ENCODE measurements at places on chromosomes 13 and 19.

- no peak for DNase-seq
Measured at GRCh38 chr13:99741960-99742359, 229.6 kb downstream of the ZIC5 start.

DNA sequence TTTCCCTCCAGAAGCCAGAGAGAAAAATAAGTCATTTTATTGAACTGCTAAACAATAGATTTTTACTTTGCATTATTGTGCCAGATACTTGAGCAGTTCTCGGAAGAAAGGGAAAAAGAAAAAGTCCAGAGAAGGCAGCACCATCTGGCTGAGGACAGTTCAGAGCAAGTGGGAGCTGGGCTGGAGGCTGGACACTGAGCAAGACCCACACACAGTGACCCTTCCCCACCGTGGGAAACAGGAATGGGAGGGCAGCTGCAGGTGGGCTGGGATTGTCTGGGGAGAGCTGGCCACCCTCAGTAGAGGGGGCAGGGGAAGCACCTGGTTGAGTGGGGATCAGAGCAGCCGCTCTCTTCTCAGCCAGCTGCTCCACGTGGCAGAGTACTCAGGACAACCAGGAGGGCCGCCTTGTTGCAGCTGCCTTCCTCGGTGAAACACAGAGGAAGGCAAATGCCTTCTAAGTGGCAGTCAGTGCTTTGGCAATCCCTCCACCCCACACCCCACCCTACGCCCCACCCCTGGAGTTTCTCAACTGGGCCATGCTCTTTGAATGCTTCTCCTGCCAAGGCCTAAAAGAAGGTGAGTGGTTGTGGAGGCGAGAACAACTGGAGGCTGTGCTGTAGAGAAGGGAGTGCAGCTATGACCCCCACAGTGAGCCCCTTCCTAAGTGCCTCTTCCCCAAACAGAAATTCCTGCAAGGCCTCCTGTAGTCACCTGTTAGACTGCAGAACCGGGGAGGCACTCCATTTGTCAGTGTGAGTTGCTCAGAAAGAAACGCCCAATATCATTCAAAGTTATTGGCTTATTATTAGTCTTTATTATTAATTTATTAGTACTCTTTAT is 179.3 kb downstream of the ZIC5 start:
- DNase-seq, result no peak

- DNase-seq, result no peak
Measured at GRCh38 chr19:35266520-35267352, 2.0 kb upstream of the USF2 start.

DNA sequence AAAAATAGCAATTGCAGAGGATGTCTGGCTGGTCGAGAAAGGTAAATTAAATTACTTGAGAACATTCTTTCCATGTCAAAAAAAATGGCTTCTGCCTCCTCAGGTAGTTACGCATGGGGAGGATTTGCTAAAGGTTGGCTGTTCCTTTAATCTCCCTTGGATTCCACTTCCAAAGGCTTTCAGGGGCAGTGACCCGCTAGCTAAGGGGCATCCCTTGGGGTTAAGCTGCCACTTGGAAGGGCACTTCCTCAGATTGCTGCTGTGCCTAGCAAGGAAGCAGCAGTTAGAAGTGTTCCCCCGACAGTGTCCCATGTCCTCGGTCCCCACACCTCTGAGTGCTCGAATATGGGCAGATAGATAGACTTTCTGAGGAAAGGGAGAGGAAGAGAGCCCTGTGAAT is 108.5 kb downstream of the RGCC start:
- no peak for DNase-seq

DNA sequence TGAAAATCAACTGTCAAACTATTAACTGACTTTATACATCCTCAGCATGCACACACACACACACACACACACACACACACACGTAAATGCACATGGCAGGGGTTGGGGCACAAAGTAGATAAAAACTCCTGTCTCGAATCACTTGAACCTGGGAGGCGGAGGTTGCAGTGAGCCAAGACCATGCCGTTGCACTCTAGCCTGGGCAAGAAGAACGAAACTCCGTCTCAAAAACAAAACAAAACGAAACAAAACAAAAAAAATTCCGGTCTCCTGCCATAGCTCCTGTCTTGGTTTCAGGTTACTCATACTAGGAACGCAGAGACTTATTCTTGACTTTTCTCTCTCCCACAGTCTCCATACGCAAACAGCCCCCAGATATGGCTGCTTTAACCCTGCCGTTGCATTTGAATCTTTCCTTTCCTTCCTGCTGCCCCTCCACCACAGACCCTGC is 148.9 kb downstream of the SHISA2 start:
- DNase-seq, result peak; percentile 4

GRCh38 chr19:40286971-40287421 is 1.9 kb upstream of the AKT2 start:
- DNase-seq, result no peak

- no peak for DNase-seq
Measured at GRCh38 chr13:43720780-43721397, 65.9 kb downstream of the ENOX1 start.

- DNase-seq, result no peak
Measured at GRCh38 chr19:44476559-44477408, 23.5 kb downstream of the ZNF180 start.

DNA sequence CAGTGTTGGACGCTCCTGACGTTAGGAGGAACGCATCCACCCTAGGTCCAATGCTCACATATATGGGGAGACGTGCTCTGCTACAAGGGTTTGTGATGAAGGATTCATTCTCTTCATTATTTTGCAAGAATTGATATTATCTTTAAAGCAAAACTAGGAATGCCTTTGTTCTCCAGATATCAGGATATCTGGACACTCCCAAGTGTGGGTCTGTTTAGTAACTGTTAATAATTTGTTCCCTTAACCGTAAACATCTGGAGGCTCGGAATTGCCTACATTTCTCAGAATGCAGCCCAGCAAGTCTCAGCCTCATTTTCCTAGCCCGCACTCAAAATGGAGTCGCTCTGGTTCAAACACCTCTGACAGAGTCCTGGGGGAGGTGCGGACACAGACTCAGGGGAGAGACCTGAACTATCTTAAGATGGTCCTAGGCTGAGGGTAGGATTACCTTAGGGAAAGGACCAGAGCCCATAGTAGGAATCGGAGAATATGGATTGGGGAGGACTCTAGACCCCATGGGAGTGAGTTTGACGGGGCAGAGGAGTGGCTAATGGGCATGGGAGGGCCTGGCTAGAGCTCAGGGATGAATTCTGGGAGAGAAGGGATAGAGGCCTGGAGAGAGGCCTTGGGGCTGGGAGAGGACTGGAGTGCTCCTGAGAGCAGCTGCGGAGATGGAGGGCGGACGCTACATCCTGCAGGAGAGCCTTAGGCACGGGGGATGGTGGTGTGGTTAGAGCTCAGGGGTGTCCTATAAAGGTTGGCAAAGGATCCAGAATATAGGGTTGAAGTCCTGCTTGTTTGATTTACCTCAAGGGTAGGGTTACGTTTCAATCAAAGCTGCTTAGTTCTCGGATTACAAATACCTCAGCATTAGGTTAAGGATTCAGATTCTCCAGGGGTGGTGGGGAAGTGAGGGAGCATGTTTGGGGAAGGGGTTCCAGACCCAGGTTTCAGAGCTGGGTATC is 43.2 kb downstream of the ZNF331 start:
- no peak for DNase-seq

- no peak for DNase-seq
Measured at GRCh38 chr13:41622432-41623429, 165.4 kb downstream of the RGCC start.
